NCI-H524 treated with DMSO at 0.1 percent for 48 hours (cell line): ENCODE measurements at places on chromosomes 2 and 18.

DNA sequence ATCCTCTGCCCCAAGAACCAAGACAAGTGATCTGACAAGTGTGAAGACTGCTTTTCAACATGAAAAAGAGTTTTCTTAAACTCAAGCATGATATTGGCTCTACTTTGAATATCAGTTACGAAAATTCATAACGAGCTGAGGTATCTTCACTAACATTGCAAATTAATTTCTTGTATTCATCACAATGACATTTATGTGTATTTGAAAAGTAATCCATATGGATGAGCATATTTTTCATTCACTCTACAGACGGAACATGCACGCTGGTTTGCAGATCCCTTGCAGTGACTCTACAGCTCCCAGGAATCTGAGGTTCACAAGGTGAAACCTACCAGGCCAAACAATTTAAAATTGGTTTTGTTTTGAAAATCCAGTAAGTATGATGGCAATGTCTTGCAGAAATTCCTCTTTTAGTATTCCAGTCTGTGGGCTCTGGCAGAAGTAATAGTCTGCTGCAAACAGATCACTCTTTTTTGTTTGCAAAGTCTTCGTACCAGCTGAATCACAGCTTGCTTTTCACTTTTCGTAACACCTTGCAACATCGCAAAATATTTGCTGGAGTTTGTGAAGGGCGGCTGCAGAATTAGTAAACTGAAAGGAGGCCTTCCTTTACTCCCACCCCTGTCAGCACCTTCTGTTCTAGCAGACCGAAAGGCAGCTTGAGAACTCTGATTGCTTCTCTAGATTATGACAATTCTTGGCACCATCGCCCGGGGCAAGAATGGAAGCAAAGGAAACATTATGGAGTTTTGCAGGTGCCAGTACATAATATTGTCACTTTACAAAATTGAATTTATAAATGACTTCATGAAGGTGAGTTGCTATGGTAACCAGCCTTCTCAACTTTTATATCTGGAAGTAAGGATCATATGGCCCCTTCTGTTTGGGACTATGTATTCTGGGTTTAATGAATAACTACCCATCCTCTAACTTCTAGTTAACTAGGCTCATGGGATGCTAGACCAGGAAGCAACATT is 168.7 kb downstream of the TMEM247 start:
- no peak for DNase-seq

- no peak for DNase-seq
Measured at GRCh38 chr2:43178602-43179542, 47.5 kb downstream of the ZFP36L2 start.

GRCh38 chr2:214492152-214492551 is 81.3 kb downstream of the VWC2L start:
- peak; percentile 58 for DNase-seq

GRCh38 chr2:26979741-26980140 is 9.3 kb downstream of the MAPRE3 start:
- no peak for DNase-seq

DNA sequence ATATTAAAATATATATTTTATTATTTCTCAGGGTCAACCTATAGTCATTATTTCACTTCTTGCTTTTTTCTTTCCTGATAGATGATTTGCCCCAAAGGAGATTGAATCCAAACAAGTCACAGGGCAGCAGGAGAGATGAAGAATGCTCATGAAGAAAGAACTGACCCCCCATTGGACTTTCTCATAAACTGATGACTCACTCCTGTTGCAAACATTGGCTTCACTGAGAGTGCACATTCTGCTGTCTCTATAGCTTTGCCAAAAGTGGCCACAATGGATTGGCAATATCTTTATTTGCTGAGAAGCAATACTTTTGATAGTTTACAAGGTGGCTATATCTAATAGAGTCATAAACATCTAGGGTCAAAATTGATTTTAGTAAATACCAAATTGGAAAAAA is 55.9 kb upstream of the ZNF385B start:
- DNase-seq, result no peak

DNA sequence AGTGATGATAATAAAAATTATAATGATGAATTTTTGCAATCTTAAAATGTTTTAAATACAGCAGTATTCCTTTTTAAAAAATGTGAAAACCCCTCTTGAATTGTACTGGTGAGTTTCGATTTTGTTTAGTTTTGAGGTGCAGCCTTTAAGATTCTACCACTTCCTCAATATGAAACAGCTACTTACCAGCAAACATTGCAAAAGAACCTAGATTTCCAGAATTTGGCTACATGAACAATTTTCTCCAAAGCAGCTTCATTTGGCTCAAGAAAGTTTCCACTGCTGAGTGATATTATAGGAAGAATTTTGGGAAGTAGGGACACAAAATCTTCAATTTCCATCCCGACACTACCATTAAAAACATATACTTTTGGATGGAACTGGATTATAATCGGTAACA is 12.0 kb downstream of the TCF4 start:
- DNase-seq, result no peak

- no peak for DNase-seq
Measured at GRCh38 chr18:50280707-50281294, 522 bp downstream of the MBD1 start.

- DNase-seq, result no peak
Measured at GRCh38 chr2:233546774-233547173, 19.8 kb downstream of the USP40 start.

DNA sequence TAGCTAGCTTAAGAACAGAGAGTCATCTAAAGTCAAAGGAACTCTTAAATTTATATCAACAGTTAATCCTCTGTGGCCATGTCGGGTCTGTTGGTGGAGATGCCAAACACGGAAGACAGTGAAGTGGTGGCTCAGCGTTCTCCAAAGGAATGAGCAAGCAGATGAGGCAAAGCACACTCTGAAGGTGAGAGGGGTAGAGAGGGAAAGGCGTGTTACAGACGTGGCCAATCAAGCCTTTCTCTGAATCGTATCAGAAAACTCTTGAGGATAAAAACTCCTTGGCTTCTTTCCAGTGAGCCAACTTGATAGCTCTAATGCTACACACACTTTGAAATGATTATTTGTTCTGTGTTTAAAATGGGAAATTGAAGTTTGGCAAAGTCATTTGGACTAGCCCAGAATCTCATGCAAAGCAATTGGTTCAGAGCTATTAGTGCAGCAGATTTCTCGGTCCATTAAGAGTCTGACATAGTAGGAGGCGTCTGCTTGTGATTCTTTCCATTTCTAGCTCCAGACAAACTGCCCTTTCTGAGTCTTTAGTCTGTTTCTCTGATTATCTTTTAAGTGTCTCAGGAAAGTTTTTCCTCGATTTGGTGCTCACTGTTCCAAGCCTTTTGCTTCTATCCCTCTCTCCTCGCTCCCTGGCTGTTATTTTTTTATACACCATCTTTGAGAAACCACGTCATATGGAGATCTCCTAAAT is 57.5 kb upstream of the CPO start:
- DNase-seq, result no peak

- DNase-seq, result no peak
Measured at GRCh38 chr2:224025874-224026273, 13.2 kb downstream of the SERPINE2 start.

DNA sequence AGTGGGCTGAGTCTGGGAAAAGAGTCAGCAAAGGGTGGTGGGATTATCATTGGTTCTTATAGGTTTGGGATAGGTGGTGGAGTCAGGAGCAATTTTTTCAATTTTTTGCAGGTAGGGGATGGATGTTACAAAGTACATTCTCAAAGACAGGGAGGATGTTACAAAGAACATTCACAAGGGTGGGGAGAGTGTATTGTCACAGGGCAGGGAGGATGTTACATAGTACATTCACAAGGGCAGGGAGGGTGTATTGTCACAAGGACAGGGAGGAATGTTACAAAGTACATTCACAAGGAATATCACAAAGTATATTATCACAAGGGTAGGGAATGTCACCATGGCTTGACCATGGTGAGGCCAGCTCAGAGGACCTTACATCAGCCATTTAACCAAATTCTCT is 58.6 kb upstream of the WDR75 start:
- no peak for DNase-seq

DNA sequence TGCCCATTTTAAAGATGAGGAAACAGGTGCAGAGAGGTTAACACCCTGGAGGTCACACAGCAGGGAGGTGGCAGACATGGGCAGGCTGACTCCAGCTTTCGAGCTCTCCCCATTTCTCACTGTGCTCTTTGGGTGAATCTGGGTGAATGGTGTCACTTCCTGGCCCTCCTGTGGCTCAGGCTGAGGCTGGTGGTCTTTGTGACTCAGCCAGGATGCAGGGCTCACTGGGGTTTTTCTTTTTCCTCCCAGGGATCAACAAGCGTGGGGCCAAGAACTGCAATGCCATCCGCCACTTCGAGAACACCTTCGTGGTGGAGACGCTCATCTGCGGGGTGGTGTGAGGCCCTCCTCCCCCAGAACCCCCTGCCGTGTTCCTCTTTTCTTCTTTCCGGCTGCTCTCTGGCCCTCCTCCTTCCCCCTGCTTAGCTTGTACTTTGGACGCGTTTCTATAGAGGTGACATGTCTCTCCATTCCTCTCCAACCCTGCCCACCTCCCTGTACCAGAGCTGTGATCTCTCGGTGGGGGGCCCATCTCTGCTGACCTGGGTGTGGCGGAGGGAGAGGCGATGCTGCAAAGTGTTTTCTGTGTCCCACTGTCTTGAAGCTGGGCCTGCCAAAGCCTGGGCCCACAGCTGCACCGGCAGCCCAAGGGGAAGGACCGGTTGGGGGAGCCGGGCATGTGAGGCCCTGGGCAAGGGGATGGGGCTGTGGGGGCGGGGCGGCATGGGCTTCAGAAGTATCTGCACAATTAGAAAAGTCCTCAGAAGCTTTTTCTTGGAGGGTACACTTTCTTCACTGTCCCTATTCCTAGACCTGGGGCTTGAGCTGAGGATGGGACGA is 13.2 kb downstream of the ITM2C start:
- no peak for DNase-seq

- DNase-seq, result no peak
Measured at GRCh38 chr2:150548527-150548926, 61.1 kb upstream of the RND3 start.

DNA sequence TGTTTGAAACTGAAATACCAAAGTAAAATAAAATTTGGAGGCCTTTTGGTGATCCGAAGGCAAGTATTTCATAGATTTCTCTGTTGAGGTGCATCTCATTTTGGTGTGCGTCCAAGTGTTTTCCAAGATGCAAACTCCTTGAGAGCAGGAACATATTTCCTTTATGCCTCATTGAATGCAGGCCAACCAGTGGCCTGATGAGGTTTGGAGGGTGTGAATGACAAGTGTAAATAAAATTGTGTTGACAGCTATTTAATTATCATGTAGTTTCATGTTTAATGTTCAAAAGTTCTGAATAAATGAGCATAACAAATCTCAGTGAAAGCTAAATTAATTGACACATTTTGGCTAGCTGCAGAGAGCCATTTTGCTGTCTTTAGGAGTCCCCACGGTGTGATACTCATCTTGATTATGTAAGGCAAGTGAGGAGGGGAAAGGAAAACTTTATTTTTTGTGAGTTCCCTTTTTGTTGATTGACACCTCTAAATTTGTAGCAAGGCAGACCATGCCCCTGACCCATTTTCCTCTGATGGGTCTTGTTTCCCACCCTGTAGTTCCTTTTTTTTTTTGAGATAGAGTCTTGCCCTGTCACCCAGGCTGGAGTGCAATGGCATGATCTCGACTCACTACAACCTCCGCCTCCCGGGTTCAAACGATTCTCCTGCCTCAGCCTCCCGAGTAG is 6.3 kb upstream of the LTBP1 start:
- DNase-seq, result no peak

GRCh38 chr2:213229814-213230213 is 54.5 kb upstream of the SPAG16 start:
- DNase-seq, result no peak

- no peak for DNase-seq
Measured at GRCh38 chr2:212033888-212034287, 504.7 kb downstream of the ERBB4 start.

DNA sequence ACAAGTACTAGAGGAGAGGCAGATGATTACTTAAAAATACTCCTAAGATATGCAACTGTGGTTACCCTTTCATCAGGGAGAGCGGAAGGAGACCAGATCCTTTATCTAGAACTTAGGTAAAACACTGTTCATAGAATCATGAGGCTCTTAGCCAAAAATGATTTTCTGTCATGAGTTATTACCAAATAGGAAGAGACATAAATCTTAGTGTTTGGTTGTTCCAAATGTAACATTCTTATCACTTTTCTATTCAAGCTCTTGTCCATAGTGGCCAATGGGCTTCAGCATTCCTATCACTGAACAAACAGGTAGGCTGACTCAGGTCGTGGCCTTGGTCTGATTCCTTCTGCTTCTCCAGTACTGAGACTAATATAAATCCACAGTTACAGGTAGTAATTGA is 38.5 kb downstream of the RPRD1A start:
- no peak for DNase-seq
